ENCODE measurements at places on chromosomes 4 and X.

GRCh38 chr4:69800599-69800998, 40.2 kb upstream of the SULT1B1 start:
- DNase-seq = no peak

DNA sequence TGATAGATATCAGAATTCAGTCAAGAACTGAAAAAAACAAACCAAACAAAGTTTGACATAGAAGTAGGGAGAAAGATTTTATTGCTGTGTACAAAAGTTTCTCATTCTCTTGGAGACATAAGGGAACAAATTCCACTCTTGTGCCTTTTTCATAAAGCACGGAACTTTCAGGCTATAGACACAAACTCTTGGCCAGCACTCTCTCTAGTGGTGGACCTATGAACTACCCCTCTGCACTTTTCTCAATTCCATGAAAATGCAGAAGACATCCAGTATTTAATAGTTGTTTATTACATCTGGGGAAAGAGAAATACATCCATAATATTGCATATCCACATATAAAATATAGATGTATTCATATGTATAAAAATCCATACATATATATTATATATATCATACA, 291.6 kb upstream of the HS3ST1 start:
- DNase-seq = no peak

GRCh38 chrX:68432648-68433047, 647 bp downstream of the OPHN1 start:
- DNase-seq = peak; percentile 46

- no peak for DNase-seq
Measured at GRCh38 chr4:169151671-169152070, 119.1 kb downstream of the SH3RF1 start.

DNA sequence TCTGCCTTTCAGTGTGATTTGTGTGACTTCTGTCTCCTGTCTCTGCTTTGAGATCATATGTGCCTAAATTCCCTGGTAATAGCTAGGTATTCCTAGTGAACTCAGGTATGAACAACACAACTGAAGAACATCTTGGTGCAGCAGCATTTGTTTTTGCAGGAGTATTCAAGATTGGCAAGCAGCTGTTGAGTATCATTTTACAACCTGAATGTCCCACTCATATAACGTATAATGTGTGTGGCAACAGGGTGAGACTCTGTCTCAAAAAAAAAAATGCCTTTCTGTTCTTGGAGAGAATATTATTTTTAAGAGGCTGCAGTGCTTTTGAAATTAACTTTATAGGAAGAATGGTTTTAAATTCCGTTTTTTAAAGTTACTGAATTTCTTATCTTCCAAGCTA, 7.7 kb downstream of the LSM6 start:
- no peak for DNase-seq

GRCh38 chr4:180560896-180561295, 1682.3 kb upstream of the TENM3 start:
- no peak for DNase-seq

DNA sequence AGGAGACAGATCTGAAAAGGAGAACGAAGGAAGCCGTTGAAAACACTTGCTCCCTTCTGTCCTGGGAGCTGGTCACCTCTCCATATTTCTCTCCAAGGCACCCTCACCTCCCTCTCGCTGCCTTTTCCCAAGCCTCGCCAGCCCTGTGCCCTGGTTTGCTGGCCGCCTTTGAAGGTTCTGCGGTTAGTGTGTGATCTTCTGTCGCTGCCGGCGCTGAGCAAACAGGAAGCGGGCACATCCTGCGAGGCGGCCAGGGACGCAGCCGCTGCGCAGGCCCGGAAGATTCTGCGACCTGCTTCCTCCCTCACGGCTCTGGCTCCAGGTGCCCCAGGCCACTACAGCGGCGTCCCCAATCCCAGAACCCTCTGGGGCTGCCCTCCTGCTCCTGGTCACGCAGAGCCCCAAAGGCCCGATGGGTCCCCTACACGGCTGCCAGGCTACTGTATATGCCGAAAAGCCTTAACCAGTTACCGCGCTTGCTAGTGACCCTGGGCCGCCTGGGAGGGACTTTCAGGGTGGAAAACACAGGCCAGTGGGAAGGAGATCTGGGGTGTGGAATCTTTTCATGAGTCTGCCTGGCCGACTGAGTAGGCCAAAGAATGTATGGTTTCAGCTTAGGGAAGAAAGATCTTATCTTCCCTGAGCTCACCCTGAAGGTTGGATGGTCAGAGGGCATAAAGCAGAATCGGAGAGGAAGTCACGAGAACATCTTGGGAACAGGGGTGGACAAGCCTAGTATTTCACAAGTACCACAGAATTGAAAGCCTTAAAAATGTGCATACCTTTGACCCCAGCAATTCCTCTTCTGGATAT, 2.3 kb upstream of the SASH3 start:
- peak; percentile 7 for DNase-seq

- no peak for DNase-seq
Measured at GRCh38 chr4:42150653-42151567, 1.5 kb downstream of the BEND4 start.

DNA sequence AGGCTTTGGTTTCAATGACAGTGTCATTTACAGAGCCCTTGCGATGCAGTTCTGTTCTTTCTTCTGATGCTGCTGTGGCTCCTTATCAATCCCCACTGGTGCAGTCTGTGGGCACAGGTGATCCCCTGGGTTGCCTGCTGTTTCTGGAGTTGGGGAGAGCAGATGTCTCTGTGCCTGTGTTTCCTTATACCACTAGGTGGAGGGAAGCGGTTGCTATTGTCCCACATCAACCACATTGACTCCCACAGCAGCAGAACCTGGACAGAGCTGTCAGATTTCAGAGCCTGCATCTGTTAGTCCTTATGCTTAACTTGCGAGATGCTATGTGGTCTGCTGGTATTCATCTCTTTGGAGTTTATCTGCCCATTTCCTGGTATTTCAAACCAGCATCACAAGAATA, 57.7 kb downstream of the NEIL3 start:
- DNase-seq = no peak

GRCh38 chr4:76373919-76374552, 46.9 kb downstream of the CCDC158 start:
- DNase-seq = no peak

DNA sequence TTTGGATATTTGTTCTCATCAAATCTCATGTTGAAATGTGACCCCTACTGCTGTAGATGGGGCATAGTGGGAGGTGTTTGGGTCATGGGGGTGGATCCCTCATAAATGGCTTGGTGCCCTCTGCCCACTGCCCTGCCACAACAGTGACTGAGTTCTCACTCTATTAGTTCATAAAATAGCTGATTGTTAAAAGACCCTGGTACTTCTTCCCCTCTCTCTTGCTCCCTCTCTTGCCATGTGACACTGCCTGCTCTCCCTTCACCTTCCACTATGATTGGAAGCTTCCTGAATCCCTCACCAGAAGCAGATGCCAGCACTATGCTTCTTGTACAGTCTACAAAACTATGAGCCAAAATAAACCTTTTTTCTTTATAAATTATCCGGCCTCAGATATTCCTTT, 182.2 kb downstream of the CAMK2D start:
- no peak for DNase-seq

GRCh38 chr4:128322311-128322710, 34.7 kb upstream of the PGRMC2 start:
- no peak for DNase-seq

GRCh38 chr4:99219072-99219471, at the start of gene ADH6:
ADH6 (minus strand) TSS chr4:99219246; CDS start chr4:99219152, 94 bp downstream.
- DNase-seq = no peak

GRCh38 chrX:81201671-81202455, at the start of the genes HMGN5 and SH3BGRL:
HMGN5 (minus strand) TSS chrX:81201913; CDS start chrX:81121549, 80,364 bp downstream.
SH3BGRL (plus strand) TSS chrX:81202102; CDS start chrX:81202201, 99 bp downstream.
- peak; percentile 85 for DNase-seq

DNA sequence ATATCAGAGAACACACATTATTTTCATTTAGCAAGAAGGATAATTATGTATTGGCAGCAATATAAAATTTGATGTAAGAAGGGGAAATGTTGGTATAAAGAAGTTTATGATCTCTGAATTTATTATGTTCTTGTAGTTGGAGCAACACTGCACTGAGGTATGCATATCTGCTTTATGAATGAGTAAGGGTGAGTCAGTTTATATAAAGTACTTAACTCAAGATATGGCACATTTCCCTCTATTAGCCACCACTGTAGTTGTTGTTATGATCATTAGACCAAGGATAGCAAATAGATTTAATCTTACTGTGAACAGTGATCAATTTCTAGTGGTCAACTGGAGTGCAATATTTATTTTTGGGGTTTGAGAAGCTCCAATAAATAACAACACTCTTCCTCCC, 66.6 kb downstream of the SNX25 start:
- no peak for DNase-seq

- no peak for DNase-seq
Measured at GRCh38 chr4:61294936-61295335, 94.8 kb downstream of the ADGRL3 start.

GRCh38 chr4:180925805-180926204, 1317.4 kb upstream of the TENM3 start:
- no peak for DNase-seq

- DNase-seq = no peak
Measured at GRCh38 chrX:74231625-74232024, 72.4 kb upstream of the ZCCHC13 start.

DNA sequence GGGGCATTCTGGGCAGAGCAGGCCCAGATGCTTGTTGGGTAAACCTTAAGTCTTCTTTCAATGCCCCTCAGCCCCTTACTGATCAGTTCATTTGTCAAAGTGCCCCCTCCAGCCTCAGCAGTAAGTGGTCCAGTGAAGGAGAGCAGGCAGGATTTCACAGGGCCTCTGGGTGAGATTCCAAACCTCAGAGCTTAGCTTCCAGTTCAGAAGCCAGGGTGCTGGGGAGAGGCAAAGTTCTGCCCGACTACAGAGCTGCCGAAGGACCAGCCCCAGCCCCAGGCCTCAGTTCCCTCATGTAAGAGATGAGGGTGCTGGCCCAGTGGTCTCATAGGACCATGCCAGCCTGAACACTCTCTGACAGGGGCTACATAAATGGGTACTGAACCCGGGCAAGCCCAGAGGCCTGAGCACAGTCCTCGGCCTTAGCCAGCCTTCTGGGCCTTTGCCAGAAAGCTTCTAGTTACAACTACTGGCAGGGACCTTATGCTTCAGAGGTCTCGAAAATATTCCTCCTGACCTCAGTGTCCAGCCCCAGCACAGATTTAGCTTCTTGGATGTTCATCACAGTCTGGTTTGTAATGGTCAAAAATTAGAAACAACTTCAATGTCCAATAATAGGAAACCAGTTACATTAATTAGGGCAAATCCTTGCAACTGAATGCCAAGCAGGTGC, 851 bp upstream of the RIPPLY1 start:
- DNase-seq = no peak

GRCh38 chr4:142406917-142407501, 439.1 kb downstream of the INPP4B start:
- DNase-seq = peak; percentile 3

DNA sequence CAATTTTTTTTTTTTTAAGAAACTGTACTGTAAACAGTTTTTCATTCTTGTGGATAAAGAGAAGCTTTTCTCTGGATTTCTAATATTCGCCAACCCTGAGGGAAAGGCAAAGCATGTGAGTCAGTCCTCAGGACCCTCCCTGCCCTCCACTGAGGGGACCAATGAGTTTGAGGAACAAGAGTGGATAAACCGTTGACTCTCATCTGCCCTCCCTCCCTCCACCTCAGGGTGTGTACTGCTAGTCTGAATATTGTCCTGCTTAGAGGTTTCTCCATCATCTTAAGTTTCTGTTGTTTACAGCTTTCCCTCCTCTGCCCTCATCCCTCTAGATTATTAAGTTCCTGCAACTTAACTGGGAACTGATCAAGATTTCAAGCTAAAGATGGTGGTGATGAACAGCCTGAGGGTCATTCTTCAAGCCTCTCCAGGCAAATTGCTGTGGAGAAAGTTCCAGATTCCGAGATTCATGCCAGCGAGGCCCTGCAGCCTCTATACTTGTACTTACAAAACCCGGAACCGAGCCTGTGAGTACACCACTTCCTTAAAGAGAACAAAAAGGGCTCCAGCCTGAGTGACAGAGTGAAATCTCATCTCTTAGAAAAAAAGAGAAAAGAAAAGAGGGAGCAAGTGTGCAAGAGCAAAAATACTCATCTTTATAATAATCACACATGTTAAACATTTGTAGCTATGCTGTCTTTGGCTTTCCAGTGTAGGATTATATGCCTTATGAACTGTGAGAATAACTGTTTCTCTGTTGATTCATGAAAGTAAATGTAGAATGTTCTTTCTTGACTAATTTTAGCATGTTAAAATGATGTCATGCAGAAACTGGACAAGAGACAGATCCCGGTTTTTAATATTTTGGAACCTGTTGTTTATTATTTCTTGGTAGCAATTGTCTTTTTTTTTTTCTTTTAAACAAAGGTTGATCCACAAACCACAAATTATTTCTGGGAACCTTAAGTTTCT, 11.9 kb downstream of the CA5B start:
- DNase-seq = no peak

DNA sequence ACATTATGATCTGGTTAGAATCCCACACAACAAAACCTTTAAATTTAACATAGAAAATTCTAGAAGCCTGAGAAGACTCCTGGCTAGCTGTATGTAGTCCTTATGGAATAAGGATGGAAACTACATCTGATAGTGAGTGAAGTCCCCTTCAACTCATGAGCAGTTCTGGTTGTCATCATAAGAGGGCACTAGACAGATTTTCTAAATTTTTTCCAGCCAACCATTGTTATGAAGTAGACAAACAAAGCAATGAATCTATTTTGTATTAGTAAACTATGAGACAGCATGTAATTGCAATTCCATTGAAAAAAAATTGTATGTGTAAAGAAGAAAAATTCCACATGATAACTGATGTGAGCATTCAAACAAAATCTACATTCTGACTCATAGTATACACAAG, 35.2 kb downstream of the PWWP3B start:
- DNase-seq = no peak

- no peak for DNase-seq
Measured at GRCh38 chrX:132271311-132271778, 52.1 kb upstream of the RAP2C start.

- no peak for DNase-seq
Measured at GRCh38 chr4:17273047-17273446, 238.8 kb downstream of the QDPR start.

GRCh38 chrX:100750883-100751282, 19.0 kb upstream of the SYTL4 start:
- DNase-seq = no peak

DNA sequence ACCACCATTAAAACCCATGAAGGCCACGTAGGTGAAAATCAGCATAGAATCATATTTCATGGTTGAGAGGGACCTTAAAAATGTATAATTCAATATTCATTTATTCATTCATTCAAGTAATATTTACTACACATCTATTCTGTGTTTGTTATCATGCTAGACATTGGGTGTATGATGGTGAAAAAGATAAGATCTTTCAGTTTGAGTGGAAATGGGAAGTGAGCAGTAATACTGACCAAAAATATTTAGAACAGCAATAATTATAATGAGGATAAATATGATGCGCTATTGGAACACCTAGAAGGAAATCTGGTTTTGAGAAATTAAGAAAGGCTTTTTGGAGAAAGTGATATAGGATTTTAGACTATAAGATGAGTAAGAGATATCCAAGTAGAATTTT, 28.0 kb downstream of the DKK2 start:
- no peak for DNase-seq

GRCh38 chr4:6705646-6706045, 4.0 kb downstream of the MRFAP1L1 start:
- DNase-seq = no peak

GRCh38 chr4:19684084-19684483, 567.6 kb upstream of the SLIT2 start:
- no peak for DNase-seq

- DNase-seq = peak; percentile 37
Measured at GRCh38 chr4:15805583-15806517, 27.7 kb downstream of the CD38 start.

- no peak for DNase-seq
Measured at GRCh38 chrX:17495052-17495451, 120.1 kb downstream of the NHS start.

GRCh38 chr4:108527723-108528122, 92.7 kb upstream of the RPL34 start:
- DNase-seq = no peak

Data from erythroblast (primary cell).